ENCODE measurements at places on chromosomes 2 and 18. TPM values are rescaled to one million over a fixed set of nuclear protein-coding genes. Genes with fewer than 3 reads are reported as not detected.

- DNase-seq = no peak
Observed at GRCh38 chr2:179313057-179313456, 48.4 kb upstream of the SESTD1 start.

GRCh38 chr2:1569879-1570450 is 156.7 kb downstream of the TPO start:
- no peak for DNase-seq

DNA sequence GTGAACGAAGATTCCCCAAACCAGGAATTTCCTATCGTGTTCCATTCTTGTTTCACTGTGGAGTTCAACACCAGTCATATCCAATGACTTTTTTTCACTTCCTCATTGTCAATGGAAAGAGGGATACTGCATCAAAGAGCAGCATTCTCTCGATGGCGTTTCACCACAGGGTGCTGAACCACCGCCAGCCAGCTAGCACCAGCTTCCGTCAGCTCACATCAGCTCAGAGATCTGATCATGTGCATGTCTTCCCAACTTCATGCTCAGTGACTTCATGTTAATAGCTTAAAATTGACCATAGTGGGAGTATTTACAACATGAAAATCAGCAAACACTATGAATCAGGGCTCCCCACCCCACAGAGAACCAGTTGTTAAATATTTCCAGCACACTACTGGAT is 359.9 kb downstream of the TNS1 start:
- DNase-seq = no peak

The TMEM169 gene
- 19.4 TPM for total RNA-seq

GRCh38 chr18:10523544-10523943 is 2.3 kb upstream of the NAPG start:
- no peak for DNase-seq

- DNase-seq = no peak
Observed at GRCh38 chr2:138713504-138713903, 66.7 kb downstream of the NXPH2 start.

DNA sequence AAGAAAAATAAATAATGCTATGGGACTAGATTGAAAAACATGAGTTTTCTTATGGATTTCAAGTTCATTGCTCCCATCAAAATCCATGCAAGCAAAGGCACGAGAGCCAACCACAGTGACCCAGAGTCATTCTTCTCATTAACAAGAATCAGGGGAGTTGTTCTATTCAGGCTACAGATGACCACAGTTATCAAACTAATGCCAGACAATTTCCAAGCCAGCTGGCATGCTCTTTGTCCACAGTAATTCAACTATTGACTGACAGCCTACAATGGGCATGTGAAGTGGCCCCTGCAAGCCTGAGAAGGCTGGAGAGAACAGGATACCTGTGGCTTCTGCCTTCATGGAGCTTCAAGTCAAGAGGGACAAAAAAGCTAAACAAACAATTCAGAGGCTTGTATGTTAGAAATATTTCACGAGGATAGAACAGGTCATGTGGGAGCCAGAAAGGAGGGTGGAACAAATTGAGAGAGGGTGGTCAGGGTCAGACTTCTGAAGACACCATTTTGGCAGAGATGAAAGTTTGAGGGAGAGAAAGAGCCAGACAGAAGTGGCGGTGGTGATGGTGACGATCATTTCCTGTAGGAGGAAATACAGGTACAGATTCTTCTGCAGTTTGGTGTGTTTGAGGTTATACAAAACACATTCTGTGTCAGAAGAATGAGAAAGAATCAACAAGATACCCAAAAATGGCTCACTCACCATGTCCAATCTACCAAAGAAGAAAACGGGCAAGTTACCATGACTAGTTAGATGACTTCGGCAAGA is 732.4 kb downstream of the RNF144A start:
- peak; percentile 4 for DNase-seq

The LRATD1 gene
- 3.0 TPM for total RNA-seq

DNA sequence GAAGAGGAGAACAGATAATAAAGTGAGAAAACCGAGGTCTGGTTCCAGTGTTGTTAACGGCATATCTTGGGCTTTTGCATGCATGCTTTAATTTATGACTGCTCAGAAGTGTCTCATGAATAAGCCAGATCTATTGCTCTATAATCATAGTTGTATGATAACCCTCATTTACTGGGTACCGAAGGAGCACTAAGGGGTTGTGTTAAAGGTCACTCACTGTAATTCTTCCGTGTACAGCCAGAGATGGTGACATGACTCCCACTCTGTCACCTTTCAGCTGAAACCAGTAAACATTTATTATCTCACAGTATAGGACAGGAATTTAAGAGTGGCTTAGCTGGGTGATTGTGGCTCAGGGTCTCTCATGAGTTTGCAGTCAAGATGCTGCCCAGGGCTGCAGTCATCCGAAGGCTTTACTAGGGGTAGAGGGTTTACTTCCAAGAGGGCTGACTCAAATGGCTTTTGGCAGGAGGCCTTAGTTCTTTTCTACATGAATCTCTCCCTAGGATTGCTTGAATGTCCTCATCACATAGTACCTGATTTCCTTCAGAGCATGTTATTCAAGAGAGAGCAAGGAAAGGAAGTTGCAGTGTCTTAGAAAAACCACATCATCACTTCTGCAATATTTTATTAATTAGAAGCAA is 107.0 kb downstream of the NAB1 start:
- no peak for DNase-seq
